ENCODE measurements at places on chromosomes 16 and 17. TPM values are rescaled to one million over a fixed set of nuclear protein-coding genes. Genes with fewer than 3 reads are reported as not detected.

Gene CPHXL2
- total RNA-seq, result not detected

Gene OSGIN1
- 1.3 TPM for total RNA-seq

Gene TMEM238L
- not detected for total RNA-seq

Gene PPM1E
- 0.07 TPM for total RNA-seq

DNA sequence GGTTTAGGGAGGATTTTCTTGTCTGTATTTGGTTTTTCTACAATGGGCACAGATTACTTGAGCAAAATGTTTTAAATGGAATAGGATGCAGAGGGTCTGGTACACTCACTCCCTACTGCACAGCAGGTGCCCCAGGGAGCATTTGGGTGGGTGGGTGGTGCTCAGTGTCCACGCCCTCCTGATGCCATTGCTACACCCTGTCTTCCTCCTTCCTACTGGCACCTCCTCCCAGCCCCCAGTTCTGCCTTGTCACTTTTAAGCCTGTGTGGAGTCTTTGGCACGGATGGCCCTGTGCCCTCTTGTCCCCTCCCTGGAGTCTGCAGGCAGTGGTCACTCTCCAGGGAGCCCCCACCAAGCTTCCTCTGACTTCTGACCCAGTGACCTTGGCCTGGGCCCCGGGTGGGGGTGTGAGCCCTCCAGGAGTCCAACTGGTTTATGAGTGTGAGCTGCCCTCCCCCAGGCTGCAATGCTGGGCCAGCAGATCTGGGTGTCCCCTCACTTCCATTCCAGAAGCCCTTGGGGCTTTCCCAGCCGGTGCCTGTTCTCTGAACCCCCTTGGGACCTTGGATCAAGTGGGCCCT lies 15.5 kb downstream of the LLGL2 start:
- no peak for DNase-seq

DNA sequence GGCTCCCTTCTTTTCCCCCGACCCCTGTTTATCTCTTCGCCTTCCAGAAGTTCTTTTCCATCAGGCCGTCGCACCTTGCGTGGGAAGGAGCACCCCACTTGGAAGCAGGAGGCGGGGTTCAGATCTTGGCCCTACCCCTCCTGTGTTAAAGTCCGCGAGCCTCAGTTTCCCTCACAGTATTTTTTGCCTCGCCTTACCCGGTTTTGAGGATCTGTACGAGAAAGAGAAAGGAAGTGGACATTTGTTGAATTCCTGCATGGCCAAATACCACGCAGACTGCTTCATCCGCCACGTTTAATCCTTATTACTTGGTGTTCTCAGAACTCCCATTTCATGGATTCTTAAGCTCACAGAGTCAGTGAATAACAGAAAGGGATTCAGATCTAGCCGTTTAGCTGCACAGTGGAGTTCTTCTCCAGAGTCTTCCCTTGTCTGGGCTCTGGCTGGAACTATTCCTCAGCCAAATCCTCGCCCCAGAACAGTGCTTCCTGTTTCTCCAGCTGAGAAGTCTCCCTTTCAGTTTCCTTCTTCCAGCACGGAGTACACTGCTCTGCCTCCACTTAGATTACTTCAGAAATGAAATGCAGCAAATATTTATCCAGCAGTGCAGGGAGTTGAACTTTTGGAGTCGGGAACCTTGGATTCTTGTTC lies 590 bp downstream of the TMEM219 start:
- no peak for DNase-seq

DNA sequence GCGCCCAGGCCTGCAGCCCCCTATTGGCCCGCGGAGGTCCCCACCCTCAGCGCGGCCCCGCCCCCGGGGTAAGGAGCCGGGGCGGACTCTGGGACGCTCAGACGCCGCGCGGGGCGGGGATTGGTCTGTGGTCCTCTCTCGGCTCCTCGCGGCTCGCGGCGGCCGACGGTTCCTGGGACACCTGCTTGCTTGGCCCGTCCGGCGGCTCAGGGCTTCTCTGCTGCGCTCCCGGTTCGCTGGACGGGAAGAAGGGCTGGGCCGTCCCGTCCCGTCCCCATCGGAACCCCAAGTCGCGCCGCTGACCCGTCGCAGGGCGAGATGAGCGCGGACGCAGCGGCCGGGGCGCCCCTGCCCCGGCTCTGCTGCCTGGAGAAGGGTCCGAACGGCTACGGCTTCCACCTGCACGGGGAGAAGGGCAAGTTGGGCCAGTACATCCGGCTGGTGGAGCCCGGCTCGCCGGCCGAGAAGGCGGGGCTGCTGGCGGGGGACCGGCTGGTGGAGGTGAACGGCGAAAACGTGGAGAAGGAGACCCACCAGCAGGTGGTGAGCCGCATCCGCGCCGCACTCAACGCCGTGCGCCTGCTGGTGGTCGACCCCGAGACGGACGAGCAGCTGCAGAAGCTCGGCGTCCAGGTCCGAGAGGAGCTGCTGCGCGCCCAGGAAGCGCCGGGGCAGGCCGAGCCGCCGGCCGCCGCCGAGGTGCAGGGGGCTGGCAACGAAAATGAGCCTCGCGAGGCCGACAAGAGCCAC lies at the start of gene NHERF1:
Gene NHERF1 (plus strand): TSS at position 100 of the 750 bp plus-strand sequence. CDS start 219 bp downstream, at position 319.
- peak; percentile 64 for DNase-seq

GRCh38 chr17:11140043-11140442 lies 101.0 kb upstream of the SHISA6 start:
- DNase-seq, result no peak

DNA sequence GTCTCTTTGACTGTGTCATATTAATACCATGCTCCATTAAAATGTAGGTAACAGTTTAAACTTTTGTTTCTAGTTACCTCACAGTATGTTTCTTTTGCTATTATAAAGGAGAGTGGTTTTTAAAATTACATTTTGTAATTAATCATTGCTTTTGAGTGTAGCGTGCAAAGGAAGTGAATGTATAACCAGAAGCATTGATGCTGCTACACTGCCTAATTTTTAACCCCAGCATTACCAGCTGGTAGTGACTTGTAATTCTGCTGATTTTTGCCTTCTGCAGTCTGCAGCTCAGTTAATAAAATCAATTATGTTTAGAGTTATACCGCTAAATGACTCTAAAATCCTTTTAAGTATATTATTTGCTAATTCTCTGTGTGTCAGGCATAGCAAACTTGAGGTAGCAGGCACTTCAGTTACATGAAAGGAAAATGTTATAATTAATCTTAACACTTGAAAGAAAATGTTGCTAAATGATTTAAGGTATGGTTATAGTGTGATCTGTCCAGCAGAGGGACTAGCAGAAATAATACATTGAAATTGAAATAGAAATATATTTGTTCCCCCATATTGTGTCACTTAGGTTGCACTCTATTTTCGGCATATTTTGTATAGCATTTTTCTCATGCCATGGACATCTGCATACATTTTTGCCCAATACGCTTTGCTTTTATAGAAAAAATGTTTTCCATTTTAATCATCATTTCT lies 388.5 kb downstream of the CNTNAP4 start:
- DNase-seq, result no peak

GRCh38 chr17:78724999-78725398 lies 57.1 kb downstream of the CYTH1 start:
- no peak for DNase-seq

DNA sequence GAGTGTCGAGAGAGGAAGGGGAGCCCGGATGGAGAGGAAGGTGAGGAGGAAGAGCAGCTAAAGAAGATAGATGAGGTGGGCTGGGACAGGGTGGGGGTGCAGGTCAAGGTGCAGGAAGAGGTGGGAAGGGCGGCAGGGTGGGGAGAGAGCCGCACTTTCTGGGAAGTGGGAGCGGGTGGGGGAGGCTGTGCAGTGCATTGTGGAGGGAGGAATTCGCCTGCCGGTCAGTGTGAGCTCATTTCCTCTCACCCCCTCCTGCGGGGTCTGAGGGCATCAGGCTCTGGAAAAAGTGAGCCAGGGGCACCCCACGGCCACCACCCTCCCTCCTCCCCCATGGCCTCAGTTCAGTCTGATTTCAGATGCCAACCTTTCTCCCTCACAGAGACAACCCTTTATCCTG lies 2.5 kb upstream of the ARHGAP23 start:
- DNase-seq, result no peak

- no peak for DNase-seq
Measured at GRCh38 chr17:2925011-2925410, 128.8 kb downstream of the RAP1GAP2 start.

- DNase-seq, result no peak
Measured at GRCh38 chr17:44024271-44024663, 9.5 kb upstream of the TMEM101 start.

Data from foreskin keratinocyte (primary cell).